ENCODE measurements at places on chromosomes 3 and 15. TPM values are rescaled to one million over a fixed set of nuclear protein-coding genes. Genes with fewer than 3 reads are reported as not detected.

ANKRD63 gene
- 0.19 TPM for total RNA-seq

PLSCR5 gene
- not detected for total RNA-seq

TJP1 gene
- 89.3 TPM for total RNA-seq

GP5 gene
- total RNA-seq: not detected

TBCCD1 gene
- total RNA-seq: 6.6 TPM

KCTD6 gene
- total RNA-seq: 8.7 TPM

CCDC33 gene
- total RNA-seq: 6.1 TPM

C3orf70 gene
- not detected for total RNA-seq

FGD5 gene
- not detected for total RNA-seq

Data from A549 treated with CpdA at 1 μM for 4 hours (cell line).